CD4-positive, alpha-beta T cell treated with Interferon alpha-2 for 1 hour (primary cell): ENCODE measurements at places on chromosomes 13 and 19.
A peak's percentile ranks its signal among the peaks of the same experiment; 100 is the strongest.

- DNase-seq, result peak; percentile 59
These were observed 4.8 kb downstream of the FCHO1 start for GRCh38 chr19:17755977-17756670.

DNA sequence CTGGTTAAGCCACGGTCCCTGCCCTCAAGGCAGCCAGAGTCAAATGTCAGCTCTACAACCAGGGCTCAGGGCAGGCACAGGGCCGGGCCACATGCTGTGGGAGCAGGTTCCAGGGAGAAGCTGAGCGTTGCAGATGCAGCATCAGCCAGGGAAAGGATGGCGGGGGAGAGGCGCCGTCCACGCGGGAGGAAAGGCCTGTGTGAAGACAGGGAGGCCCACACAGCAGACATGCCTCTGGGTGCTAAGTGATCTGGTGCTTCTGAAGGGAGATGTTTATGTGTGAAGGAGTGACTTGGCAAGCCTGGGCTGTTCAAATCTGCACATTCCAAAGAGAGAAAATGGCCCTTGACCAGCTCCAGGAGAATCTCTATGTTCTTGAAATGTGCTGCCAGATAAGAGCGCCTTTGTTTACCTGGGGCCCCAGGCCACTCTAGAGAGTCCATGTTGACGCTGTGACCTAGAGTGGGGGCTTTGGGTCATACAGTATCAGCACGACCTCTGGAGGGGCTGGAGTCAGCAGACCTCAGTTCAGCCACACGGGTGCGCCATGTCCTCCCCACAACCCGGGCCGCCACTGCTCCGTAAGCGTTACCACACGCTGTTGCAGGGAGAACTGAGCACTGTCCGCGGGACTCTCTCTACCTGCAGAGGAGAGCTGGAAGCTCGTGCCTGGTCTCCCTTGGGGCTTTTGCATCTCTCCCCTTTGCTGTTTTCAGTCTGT, 15.9 kb upstream of the ATF5 start:
- no peak for DNase-seq

DNA sequence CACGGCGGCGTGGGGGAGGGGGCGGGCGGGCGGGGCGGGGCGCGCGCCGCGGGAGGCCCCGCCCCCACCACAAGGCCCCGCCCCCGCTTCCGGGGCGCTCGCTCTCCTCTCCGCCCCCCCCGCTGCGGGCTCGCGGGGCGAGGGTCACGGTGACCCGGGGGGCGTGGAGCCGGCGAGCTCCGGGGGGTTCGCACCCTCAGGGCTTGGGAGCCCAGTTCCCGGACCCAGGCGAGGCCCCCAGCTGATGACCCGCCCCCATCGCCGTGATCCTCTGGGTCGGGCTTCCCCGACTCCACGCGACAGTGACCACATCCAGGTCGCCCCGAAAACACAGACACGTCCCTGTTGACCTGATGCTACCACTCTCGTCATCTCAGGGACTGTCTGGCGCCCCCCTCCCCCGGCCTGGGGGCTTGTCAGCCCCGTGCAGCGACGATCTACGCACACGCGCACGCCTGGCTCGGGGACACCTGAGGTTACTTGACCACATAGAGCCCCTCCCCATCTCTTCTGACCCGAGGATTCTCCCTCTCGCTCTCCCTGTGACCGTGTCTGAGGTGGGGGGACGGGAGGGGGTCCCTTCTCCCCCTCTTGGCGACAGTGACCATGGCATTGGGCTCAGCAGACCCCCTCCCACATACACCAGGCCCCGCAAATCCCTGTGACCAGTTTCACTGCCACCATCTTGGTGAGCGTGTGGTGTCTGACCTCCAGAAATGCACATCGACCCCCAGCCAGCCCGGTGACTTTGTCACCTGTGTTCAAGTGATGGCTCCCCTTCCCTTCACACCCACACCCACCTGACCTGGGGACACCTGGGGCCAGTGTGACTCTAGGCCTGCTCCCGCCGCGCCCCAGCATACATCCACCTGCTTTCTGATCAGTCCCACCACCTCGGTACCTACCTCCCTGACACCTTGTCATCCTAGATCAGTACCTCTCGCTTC, 670 bp downstream of the MAP2K7 start:
- DNase-seq, result peak; percentile 89

DNA sequence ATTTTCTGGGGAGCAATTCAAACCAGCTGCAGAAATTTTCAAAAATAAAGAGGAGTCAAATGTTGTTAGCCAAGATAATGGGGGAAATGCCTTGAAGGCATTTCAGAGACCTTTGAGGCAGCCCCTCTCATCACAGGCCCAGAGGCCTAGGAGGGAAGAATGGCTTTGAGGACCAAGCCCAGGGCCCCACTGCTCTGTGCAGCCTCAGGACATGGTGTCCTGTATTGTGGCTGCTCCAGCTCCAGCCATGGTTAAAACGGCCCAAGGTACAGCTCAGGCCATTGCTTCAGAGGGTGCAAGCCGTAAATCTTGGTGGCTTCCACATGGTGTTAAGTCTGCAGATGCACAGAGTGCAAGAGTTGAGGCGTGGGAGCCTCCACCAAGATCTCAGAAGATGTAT, 32.1 kb downstream of the NEK5 start:
- no peak for DNase-seq

DNA sequence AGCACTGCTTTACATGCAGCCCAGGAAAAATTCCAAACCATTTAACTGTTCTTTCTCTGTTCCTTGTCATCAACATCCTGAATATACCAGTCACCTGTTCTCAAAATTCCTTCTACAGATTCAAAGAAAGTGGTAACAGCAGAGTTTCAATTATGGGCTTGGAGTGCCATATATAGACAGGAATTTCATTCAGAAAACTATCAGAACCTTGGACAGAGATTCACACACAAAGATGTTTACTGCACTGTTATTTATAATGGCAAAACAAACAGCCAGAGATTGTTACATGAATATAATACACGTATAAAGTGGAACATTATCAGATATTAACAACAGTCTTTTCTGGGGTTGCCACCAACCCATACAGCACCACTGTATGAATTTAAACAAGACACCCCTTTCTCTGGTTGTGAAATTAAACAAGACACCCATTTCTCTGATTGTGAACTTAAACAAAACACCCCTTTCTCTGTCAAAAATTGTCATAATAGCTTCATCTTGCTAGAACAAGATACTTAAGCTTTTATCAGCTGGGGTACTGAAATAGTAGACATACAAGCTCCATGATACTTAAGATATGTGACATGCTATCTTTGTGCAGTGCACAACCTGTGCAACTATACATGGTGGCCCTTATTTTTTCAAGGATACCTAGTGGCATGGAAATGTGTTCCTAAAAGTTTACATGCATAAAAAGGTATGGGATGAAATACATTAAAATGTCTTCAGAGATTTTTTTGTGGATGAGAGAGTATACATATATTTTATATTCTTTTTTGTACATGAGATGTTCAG, 12.6 kb downstream of the CACNA1A start:
- no peak for DNase-seq

DNA sequence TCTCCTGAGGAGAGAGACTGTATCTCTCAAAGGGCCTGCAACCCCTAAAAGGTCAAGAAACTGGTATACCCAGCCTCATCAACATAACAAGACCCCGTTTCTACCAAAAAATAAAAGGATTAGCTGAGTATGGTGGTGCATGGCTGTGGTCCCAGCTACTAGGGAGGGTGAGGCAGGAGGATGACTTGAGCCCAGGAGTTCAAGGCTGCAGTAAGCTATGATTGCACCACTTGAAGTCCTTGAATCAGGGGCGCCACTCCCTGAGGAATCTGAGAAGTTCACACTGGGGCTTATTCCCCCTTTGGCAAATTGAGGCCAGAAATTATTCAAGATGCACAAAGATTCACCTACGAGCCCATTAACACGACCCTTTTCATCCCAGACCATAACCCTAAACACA, 83.0 kb downstream of the TSHZ3 start:
- no peak for DNase-seq

- DNase-seq, result peak; percentile 22
These were observed 21.8 kb downstream of the MRPS12 start for GRCh38 chr19:38952395-38953165.

GRCh38 chr13:62060570-62060969, 644.9 kb upstream of the PCDH20 start:
- DNase-seq, result no peak

DNA sequence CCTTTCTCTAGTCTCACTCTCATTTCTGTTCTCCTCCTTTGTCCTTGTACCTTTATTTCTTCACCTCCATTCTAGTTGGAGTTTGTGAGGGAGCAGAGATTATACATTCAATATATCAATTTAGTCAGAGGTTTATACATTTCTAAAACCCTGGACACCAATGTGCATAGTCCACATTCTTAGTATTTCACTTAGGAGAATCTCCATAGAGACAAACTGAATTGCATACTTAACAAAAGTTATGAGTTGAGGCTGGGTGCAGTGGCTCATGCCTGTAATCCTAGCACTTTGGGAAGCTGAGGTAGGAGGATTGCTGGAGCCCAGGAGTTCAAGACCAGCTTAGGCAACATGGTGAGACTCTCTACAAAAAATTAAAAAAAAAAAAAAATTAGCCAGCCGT, 45.3 kb downstream of the DNAJC3 start:
- DNase-seq, result no peak

DNA sequence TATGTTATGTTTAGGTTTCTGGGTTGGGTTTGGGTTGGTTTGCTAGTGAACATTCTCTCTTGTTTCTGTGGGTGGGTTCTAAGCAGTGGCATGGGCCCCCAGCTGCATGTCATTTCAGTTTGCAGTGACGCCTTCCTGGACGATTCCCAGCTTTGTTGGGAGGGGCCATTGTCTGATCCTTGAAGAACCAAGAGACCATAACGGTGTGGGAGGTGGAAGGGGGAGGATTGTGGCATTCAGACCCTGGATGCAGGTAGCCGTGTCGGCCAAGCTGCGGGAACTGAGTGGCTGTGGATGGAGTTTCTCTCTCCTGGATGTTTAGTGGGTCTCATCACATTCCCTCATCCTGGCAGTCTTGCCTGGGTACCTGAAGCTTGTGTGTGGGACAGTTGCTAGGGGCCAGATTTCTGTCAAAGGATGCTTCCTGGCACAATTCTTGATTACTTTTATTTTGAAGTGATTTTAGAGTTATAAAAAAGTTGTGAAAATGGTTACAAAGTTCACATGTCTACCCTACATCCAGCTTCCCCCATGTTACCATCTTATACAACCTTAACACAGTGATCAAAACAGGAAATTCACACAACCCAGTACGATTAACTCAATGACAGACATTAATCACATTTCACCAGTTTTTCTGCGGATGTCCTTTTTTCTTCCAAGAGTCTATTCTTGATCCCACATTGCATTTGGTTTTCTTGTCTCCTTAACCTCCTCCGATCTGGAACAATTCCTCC, 123.8 kb downstream of the SIPA1L3 start:
- no peak for DNase-seq

DNA sequence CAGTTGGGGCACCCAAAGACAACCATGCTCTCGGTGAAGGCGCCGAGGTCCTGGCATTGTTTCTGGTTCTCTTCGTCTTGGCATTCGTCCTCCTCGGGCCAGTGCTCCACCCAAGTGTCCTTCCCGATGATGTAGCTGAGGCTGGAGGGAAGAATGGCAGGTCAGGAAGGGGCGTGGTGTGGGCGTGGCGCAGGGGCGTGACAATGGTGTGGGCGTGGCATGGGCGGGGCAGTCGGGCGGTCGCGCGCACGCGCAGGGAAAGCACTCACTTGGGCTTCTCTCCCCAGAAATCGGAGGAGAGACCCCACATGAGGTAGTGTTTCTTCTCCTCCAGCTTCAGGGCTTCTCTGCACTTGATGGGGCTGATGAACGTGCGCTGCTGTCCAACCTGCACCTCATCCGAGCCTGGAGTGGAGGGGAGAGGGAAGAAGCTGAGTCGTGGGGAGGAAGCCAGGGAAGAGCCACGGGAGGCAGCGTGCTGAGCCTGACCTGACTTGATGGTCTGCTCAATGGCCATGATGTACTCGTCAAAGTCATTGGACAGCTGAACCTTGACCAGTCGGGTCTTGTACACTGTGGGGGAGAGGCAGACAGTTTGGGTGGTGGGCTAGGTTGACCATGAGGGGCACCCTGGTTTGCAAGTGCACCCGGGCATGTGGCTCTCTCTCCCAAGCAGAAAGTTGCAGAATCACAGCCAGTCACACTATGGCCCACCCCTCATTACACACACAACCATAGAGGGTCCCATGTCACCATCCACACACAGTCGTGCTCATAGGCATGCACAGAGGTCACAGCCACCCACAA, 8.1 kb upstream of the TNFSF14 start:
- DNase-seq, result peak; percentile 30

- DNase-seq, result no peak
These were observed 150.0 kb downstream of the KCTD15 start for GRCh38 chr19:33946535-33947264.

- peak; percentile 64 for DNase-seq
These were observed at the start of gene ICAM3 for GRCh38 chr19:10339380-10339960. ICAM3 (minus strand) TSS chr19:10339624; CDS start chr19:10339614, 10 bp downstream.

DNA sequence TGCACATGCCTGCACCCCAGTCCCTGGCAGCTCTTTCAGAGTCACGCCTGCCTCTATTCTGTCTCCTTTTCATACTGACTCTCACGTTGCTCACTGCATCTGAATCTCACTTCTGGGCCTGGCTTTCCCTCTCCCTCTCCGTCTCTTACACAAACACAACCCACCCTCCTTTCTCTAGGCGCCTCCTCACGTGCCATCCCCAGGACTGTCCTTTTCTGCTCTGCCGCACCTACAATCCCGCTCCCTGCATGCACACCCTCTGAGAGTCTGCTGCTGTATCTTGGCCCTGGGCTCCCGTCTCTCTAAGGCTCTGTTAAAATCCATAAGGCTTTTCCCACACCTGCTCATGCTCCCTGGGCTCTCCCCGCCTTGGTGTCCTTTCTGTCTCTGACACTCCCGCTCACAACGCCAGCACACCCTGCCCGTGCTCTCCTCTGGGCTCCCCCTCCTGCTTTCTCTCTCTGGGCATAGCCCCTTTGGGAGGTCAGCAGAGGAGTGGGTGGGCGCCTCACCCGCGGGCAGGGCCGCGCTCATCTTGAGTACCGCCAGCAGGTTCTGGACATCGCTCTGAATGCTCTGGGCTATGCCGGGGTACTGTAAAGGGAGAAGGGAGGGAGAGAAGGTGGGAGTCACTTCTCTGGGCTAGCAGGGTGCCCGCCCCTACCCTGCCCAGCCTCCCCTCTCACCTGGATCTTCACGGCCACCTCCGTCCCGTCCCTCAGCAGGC, 12.7 kb upstream of the NUMBL start:
- no peak for DNase-seq

DNA sequence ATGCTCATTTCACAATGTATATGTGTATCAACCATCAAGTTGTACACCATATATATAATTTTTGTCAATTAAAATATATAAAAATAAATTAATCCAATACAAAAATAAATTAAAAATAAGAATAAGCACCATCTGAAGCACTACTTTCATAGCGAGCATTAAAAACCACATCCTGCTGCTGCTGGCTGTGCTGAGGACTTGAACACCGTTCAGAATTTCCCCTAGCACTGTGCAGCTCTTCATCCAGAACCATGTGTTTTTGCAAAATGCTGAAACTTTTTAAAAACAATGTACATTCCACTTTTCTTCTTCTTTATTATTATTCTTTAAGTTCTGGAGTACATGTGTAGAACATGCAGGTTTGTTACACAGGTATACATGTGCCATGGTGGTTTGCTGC, 40.0 kb upstream of the FOXO1 start:
- DNase-seq, result no peak

GRCh38 chr19:29507081-29507860, 18.5 kb upstream of the VSTM2B start:
- no peak for DNase-seq
